HL-60 (cell line): ENCODE measurements at places on chromosomes 12 and 14.

- no peak for DNase-seq
Observed at GRCh38 chr14:61280092-61280525, 1.0 kb downstream of the TMEM30B start.

DNA sequence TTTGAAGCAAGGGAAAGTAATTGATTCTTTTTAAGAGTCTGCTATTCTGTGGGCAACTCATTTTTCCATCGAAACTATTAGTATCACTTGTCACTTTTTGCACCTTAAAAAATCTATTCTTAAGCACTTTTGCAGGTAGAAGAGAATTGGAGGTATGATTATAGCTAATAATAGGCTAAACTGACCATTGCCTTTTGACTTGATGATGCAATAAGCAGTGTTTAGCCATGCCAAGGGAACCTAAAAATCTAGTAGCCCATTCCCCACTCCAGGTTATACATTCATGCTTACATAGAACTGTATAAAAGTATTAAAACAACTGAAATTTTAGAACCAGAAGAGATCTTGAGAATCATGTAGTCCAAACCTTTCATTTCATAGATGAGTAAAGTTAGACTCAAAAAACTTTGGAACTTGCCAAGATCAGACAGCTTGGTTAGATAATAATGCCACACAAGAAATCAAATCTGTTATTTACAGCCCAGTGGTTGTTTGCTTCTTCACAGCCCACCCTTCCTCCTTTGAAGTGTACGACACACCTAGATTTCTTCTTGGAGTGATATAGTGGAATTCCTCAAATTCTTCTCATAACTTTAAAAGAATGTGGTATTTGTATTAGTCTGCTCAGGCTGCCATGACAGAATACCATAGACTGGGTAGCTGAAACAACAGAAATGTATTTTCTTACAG, 21.7 kb upstream of the GARIN2 start:
- DNase-seq = no peak

- no peak for DNase-seq
Observed at GRCh38 chr14:104037903-104038302, 47.6 kb upstream of the ASPG start.

DNA sequence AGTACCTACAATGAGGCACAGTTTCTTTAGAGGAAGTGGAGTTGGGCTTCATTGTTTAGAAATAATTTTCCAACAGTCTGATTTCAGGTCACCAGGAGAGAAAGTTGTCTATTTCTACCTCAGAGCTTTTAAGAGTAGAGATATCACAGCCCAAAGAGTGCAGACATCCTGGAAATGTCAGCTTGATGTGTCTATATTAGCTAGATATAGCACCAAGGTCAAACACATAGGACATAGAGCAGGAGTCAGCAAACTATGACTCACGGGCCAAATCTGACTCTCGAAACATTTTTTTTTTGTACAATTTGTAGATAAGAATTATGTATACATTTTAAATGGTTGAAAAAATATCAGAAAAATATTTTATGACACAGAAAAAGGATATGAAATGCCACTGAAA, 53.7 kb downstream of the KCNC2 start:
- DNase-seq = no peak

DNA sequence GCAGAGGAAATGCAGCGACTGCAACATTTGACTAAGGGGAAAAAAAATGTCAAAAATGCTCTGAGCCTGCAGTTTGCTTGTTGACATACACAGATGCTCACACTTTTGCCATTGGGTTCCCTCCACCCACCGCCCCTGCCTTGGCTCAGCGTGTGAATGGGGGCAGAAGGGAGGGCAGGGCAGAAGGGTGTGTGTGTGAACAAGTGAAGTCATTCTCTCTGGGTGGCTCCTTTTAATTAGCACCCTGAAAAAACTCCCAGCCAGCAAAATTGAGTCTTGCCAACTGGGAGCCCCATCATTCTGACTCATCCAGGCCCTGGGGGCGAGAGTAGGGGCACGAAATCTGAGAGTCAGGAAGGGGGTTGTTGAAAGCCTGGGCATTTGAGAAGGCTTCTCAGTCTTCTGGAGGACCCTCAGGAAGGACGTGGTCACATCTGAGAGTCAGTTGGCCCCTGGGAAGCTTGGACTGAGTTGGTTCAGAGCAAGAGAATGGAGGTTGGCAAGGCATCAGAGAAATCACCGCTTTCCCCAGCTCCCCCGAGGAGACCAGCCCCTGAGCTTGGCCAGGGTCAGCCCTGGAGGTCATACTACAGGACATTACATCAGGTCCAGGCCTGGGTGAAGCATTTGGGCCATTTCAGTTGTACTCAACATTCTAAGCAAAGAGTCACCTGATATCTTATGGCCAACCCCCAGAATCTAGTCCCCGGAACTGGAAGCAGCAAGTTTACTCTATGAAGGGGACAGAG, 22.7 kb upstream of the KRT78 start:
- DNase-seq = no peak

- no peak for DNase-seq
Observed at GRCh38 chr12:127803545-127803944, 463.4 kb upstream of the TMEM132C start.

DNA sequence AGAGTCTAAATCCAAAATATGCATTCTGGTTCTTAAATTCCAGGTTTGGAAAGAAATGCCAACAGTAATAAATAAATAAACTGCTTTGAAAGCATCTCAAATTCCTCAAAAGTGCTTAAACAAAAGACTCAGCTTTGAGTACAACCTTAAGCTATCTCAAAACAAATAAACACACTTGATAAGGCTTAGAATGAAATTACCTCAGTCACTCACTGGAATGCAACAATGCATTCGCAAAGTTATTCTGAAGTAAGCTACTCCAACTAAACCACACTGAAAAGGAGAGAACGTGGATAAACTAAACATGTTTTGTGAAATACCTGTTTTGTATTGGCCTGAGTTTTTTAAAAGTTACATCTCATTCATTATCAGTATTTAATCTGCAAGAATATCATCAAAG, 1.2 kb downstream of the SPTSSA start:
- no peak for DNase-seq

DNA sequence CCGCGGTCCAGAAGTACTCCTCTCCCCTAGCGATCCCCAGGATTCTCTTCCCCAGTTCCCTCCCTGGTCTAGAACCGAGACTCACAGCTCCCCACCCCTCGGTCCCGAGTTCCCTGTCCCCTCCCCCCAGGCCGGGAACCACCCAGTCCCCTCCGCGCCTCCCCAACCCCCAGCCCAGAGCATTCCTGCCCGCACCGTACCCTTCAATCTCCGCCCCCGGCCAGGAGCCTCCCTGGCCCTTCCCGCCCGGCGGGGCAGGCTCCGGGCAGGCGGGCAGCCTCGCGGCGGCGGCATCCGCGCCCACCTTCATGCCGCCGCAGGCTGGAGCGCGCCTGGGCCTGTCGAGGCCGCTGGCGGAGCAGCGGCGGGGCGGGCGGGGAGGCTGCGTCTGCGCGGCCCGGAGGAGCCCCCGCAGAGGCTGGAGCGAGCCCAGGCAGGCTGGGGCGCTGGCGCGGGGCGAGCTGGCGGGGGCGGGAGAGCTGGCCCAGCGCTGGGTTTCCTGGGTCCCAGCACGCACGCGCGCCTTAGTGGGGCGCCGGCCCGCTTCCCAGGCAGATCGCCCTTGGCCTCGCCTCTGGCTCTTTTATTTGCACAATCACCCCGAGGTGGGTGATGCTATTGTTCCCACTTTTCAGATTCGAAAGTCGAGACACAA, 22.2 kb upstream of the GPR132 start:
- no peak for DNase-seq

DNA sequence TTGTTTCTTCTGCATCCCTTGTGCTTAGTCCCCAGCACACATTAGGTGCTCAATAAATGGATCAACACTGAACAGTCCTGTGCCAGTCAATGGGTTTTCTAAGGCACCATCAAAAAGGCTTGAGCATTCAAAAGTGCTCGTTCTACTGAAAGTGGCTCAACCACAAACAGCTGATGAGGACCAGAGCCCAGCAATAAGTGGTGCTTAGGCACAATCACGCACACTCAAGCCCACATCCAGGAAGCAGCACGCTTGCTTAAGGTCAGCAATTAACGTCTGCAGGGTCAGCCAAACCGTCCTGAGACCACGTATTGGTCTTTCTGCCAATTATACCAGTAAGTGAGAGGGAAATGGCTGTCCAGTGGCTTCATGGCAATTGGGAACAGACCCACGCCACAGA, 56.5 kb downstream of the PRIMA1 start:
- no peak for DNase-seq

GRCh38 chr14:91374879-91375702, 42.5 kb downstream of the CCDC88C start:
- DNase-seq = no peak

GRCh38 chr14:51652168-51653078, 713 bp downstream of the FRMD6 start:
- no peak for DNase-seq

- no peak for DNase-seq
Observed at GRCh38 chr12:79388011-79388410, 302.8 kb downstream of the PAWR start.

DNA sequence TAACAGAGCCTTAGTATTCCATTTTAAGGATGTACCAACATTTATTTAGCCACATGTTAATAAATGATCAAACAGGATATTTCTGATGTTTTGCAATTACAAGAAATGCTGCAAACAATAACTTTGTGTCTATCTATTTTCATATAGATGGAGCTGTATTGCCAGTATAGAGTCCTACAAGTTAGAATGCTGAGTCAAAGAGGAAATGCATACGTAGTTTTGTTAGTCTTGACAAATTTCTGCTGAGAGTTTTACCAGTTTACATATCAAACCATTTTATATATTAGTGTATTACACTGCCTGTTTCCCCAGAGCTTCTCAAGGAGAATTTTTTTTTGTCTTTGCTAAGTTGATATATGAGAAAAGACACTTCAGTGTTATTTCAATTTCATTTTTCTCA, 541.7 kb downstream of the SLC16A7 start:
- no peak for DNase-seq

DNA sequence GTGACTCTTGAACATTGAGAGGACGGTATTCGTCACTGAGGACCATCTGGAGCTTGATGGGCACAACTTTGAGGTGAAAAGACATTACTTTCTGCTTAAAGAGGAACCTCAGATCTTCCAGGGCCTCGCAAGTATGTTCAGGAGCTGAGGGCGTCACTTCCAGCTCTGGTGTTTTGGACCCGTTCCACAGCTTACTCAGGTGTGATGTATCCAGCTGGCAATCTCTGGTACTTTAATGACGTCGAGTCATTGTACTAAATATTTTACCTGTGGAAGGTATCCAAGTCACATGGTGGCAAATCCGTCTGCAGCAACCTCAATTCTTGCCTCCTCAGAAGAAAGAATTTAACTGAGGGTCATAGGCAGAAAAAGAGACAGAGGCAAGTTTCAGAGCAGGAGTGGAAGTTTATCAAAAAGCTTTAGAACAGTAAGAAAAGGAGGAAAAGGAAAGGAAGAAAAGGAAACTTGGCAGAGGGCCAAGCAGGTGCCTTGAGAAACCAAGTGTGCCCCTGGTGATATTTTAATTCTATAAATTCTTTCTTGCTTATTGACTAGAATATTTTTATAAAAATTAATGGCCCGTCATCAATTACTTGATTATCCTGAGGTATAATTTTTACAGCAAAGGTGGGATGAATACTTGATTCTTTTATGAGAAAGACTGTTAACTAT, 250.6 kb downstream of the AEBP2 start:
- no peak for DNase-seq

- DNase-seq = no peak
Observed at GRCh38 chr14:78227248-78228077, 57.3 kb downstream of the NRXN3 start.

DNA sequence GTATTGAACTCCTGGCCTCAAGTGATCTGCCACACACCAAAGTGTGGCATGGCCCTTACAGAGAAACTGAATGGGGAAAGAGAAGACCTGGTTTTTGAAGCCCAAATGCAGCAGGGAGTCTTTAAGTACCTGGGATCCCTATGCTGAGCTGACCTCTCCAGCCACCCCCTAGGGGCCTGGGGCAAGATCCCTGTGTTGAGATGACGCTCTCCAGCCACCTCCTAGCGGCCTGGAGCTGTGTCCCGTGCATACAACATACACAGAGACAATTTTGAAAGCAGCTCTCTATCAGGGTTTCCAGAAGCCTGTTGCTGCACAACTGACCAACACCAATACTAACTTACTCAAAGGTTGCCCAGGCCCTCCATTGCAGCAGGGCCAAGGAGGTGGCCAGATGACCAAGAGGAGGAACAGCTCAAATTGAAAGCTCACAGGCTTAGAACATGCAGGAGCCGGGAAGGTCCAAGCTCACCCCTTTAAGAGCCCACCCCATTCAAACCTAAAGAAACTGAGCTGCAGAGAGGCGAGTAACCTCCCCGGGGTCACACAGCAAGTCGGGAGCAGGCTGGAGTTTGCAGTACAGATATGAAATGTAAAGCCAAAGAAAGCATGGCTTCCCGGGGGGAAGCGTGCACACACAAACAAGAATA, 31.5 kb downstream of the TTC7B start:
- no peak for DNase-seq

- DNase-seq = peak; percentile 25
Observed at GRCh38 chr12:5830111-5830510, 114.9 kb downstream of the ANO2 start.

DNA sequence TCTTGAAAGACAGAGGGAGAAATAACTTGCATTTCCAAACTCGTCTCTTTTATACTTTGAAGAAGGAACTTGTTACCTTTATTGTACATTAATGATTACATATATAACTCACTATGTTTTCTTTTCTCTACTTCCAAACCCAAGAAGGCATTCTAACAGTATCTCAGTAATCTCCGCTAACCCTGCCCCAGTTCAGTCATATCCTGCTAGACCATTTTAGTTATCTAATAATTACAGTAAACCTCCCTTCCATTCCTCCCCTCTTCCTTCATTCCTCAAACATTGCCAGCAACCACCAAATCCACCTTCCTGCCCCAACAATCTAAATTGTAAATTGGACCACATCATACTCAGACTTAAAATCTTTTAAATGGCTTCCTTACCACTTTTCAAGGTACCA, 30.6 kb downstream of the STK38L start:
- DNase-seq = no peak

DNA sequence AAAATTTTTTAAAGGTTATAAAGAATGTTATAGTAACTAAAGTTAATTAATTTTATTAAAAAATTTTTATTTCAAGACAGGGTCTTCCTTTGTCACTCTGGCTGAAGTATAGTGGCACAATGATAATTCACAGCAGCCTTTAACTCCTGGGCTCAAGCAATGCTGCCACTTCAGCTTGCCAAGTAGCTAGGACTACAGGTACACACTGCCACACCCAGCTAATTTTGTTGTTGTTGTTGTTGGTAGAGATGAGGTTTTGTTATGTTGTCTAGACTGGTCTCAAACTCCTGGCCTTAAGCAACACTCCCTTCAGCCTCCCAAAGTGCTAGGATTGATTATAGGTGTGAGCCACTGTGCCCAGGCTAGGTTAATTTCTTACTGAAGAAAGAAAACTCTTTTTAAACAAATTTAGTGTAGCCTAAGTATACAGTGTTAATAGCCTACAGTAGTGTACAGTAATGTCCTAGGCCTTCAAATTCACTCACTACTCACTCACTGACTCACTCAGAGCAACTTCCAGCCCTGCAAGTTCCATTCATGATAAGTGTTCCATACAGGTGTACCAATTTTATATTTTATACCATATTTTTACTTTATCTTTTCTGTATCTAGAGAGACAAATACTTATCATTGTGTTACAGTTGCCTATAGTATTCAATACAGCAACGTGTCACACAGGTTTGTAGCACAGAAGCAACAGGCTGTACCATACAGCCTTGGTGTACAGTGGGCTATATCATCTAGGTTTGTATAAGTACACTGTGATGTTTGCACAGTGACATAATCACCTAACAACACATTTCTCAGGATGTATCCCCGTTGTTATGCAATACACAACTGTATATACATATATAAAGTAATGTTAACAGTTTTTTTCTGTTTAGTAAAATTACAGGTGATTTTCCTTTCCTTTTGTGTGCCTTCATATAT, 24.7 kb upstream of the DNAAF2 start:
- DNase-seq = no peak
